Stimulated activated CD4-positive, alpha-beta T cell treated with anti-CD3 and anti-CD28 coated beads, Interleukin-2, amount 100 ng/mL, for 24 hours (primary cell): ENCODE measurements at places on chromosomes 4 and X.

DNA sequence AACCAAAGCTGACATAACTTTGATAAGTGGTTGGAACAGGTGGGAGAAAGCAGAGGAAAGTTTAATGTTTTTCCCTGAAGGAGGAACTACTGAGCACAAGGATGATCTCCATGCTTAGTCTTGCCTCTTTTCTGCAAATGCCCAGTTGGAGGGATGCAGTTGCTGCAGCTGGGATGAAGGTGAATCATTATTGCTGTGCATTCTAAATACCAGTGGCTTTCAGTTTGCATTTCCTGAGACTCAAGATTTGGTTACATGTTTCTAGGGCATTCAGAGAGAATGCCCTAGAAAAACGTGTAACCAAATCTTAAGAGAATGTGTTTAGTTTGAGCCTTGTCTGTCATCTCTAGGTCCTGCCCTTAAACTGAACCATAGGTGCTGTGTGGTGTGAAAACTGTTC is 42.2 kb downstream of the METTL14 start:
- no peak for DNase-seq

DNA sequence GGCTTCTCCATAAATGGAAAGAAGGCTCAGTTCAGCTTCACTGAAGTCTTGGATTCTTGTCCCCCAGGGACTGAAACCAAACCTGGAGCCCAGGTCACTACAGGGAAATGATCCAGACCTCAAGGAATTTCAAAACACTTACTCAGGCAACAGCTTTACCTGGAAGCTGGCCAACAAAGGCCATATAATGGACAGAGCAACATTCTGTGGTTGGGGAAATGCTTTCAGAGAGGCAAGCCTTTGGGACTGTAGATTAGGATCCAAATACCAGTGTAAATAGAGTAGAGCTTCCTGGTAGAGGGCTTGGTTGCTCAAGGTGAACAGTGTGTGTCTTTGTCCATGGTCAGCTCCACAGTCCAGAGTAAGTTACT is 57.0 kb upstream of the PROM1 start:
- no peak for DNase-seq

GRCh38 chrX:122422547-122422946 is 761.5 kb upstream of the GRIA3 start:
- no peak for DNase-seq

GRCh38 chrX:118724365-118724764 is 3.0 kb upstream of the IL13RA1 start:
- no peak for DNase-seq

DNA sequence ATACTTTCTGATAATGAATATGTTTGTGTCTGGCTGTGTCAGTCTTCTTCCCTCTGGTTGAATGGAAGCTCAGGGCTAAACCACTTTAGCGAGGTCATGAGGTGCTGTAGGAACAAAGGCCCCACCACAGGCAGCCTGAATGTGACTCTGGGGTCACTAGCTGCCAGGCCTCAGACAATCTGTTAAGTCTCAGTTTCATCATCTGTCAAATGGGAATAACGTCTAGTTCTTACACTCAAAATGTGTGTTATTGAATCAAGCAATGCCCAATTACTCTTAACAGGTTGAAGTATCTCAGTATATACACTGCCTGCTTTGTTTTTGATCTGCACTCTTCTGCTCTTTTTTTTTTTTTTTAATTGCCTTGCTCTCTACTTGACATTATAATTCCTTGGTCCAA is 148.6 kb downstream of the STK32B start:
- DNase-seq = no peak

DNA sequence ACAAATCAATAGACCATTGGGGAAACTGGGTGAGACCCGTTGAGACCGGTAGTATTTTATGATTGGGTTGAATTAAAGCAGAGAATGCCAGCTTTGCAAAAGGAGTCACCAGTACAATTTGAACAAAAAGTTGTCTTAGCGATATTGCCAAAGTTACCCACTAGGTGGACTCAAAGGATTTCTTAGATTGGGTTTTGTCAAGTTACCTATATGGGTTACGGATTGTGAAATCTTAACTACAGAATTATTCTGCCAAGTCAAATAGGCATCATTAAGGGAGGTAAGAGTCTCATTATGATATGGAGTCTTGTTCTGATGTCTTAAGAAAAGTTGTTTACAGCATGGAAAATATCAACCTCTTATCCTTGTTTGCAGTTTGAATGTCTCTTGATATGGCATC is 15.0 kb upstream of the CT47A1 start:
- no peak for DNase-seq

DNA sequence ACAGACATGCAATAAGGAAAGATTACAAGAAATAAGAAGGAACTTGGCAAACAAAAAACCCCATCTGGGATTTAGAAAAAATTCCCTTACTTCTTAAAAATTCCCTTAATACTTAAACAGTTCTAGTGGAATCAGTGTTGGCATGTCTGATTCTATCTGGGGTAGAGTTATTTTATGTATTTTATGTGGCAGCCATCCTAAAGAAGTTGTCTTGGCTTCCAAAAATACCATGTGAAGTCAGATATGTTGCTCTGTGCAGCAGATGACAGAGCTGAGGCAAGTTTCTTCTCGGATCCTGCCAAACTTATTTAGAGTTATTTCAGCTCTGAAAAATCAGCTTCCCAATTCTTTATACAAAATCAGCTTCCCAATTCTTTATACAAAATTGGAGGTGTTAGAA is 14.7 kb downstream of the YY2 start:
- DNase-seq = no peak
